ENCODE measurements at places on chromosomes 7 and 10.

DNA sequence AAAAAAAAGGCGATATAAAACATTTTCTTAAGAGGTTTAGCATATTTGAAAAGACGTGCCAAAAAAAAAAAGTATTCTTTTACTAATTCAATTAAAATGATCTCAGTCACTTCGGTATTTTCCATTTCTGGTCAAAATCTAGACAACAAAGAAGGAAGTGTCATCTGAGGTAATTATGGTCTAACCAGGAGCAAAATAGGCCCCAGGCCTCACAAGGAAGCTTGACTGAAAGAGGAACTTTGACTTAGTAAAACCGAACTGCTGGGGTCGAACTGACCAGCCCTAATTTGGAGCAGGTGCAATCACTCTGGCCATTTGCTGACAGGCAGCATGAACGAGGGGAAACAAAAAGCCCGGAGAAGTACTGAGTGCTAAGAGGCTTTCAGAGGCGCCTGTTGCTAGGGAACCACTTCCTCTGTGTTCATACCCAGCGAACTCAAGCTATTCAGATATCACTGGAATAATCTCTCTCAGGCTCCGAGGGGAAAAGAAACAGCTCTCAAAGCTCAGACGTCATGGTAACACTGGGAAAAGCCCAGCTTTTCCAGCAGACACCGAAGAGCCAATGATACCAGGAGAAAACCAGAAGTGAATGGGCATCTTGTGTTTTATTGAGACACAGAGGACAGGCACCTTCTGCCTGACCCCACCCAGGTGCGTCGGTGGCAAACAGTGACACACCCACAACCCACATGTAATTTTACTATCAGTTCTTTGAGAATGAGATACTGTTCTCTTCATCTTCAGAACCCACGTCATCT, 126.5 kb downstream of the FAM107B start:
- no peaks in the 10 kb centered on the region for H3K27me3 ChIP-seq
- H3K27ac ChIP-seq = peak overlapping the region; percentile 99
- peak overlapping the region; percentile 83 for H3K4me3 ChIP-seq
- no peaks in the 10 kb centered on the region for H3K36me3 ChIP-seq

DNA sequence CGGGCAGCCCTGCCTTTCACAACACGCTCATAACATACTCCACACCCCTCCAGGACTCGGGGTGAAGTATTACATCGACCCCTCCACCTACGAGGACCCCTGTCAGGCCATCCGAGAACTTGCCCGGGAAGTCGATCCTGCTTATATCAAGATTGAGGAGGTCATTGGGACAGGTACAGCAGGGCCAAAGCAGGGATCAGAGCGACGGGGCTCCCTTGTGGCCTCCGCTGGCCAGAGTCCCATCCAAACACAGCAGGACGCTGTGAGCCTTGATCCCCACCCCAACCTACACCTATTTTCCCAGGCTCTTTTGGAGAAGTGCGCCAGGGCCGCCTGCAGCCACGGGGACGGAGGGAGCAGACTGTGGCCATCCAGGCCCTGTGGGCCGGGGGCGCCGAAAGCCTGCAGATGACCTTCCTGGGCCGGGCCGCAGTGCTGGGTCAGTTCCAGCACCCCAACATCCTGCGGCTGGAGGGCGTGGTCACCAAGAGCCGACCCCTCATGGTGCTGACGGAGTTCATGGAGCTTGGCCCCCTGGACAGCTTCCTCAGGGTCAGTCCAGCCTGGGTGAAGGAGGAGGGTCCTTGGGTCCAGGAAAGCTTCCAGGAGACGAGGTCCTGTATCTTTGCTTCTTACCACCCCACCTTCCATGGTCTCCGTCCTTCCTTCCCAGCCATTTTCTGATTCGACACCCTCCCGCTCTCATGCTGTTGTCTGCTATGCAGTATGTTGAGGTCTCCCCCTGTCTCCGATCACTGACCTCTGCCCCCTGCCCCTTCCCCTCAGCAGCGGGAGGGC, 13.5 kb downstream of the EPHB6 start:
- no peak overlapping the region for H3K4me3 ChIP-seq
- DNase-seq = no peak
- H3K27me3 ChIP-seq = no peaks in the 10 kb centered on the region
- H3K36me3 ChIP-seq = peaks cover 38% of the 10 kb centered on the region
- H3K4me1 ChIP-seq = peaks cover 3% of the 10 kb centered on the region

DNA sequence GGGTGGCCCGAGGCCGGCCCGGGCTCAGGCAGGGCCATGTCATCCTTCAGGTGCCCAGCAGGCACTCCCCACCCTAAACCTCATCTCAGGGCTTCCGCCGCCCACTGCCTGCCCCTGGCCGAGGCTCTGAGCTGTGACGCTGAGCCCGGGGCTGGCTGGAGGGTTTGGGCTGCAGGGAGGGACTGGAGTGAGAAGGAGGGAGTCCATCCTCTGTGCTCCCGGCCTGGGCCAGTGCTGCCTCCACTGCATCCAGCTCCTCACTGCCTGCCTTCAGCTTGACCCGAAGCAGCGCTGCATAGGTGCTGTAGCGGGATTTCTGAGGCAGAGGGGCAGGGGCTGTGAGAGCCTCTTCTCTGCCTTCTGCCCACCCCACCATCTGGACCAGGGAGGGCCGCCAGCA, 7.6 kb downstream of the NFKB2 start:
- peaks cover 16% of the 10 kb centered on the region for H3K36me3 ChIP-seq
- no peak overlapping the region for H3K4me3 ChIP-seq
- peaks cover 3% of the 10 kb centered on the region for H3K27me3 ChIP-seq

DNA sequence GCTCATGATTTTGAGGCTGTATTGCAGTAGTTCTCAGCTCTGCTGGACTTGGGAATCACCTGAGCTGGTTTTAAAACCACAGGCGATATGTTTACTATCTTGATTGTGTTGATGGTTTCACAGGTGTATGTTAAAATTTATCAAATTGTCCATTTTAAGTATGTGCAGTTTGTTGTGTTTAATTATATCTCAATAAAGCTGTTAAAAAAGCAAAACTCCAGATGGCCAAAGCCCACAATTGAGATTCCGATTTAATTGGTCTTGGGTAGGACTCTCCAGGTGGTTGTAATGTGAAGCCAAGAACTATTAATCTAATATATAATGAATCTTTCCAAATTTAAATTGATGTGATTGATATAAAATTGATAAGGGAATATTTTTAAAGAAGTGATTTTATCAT, 48.6 kb downstream of the NRCAM start:
- no peak for DNase-seq
- H3K27me3 ChIP-seq = no peaks in the 10 kb centered on the region
- H3K36me3 ChIP-seq = no peaks in the 10 kb centered on the region
- no peak overlapping the region for H3K27ac ChIP-seq

- no peaks in the 10 kb centered on the region for H3K4me1 ChIP-seq
- H3K27ac ChIP-seq = no peak overlapping the region
- H3K36me3 ChIP-seq = no peaks in the 10 kb centered on the region
- no peak overlapping the region for H3K4me3 ChIP-seq
- H3K27me3 ChIP-seq = peaks cover 13% of the 10 kb centered on the region
Measured at GRCh38 chr7:98365863-98366561, 34.9 kb downstream of the BAIAP2L1 start.

DNA sequence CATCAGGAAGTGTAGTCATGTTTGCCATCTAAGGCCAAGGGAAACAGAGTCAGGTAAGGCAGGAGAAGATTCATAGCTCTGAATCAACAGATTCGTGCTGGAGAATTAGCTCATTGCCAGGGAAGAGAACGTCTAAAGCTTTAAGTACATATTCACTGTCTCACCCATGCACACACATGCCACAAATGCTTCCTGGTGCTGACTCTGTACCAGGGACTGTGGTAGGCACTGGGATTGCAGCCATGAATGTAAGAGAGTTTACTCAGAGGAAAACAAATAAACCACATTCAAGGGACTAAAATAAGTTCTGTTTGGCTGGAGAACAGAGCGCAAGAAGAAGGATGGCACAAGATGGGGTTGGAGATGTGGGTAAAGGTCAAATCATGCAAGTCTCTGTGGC, 89.8 kb upstream of the HPS1 start:
- no peak overlapping the region for H3K4me3 ChIP-seq
- no peak overlapping the region for H3K27ac ChIP-seq
- DNase-seq = no peak
- no peaks in the 10 kb centered on the region for H3K36me3 ChIP-seq
- H3K4me1 ChIP-seq = peaks cover 3% of the 10 kb centered on the region
- H3K27me3 ChIP-seq = peaks cover 11% of the 10 kb centered on the region

GRCh38 chr10:5953676-5954075, 23.7 kb downstream of the IL15RA start:
- no peak overlapping the region for H3K27ac ChIP-seq
- no peak for DNase-seq
- H3K4me1 ChIP-seq = no peaks in the 10 kb centered on the region

GRCh38 chr7:6205971-6206660, 66.3 kb downstream of the CYTH3 start:
- no peak overlapping the region for H3K27ac ChIP-seq
- peaks cover 2% of the 10 kb centered on the region for H3K27me3 ChIP-seq
- H3K36me3 ChIP-seq = no peaks in the 10 kb centered on the region

- peak overlapping the region; percentile 62 for H3K27ac ChIP-seq
- no peaks in the 10 kb centered on the region for H3K27me3 ChIP-seq
- peaks cover 12% of the 10 kb centered on the region for H3K36me3 ChIP-seq
- no peak for DNase-seq
- peaks cover 46% of the 10 kb centered on the region for H3K4me1 ChIP-seq
Measured at GRCh38 chr7:24936121-24936824, 43.7 kb downstream of the OSBPL3 start.

DNA sequence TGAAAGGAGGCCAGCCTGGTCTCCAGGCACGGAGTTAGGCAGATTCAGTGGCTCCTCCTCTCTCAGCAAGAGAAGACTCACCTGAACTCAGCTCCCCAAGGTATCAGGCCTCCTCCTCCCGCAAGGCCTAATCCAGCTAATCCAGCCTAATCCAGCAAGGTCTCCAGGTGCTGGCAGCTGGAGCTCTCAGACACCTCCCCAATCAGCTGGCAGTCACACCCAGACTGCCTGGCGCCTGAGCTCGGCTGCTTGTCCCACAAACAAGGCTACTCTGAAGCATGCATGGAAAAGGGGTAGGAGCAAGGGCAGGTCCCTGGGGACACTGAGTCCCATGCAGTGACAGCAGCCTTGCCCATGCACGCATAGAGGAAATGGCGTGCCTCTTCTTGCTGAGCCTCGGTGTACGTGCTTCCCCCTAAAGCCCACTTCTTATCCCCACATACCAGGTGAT, 3.3 kb upstream of the OPN4 start:
- no peak overlapping the region for H3K4me3 ChIP-seq
- peaks cover 11% of the 10 kb centered on the region for H3K27me3 ChIP-seq
- no peak for DNase-seq
- H3K36me3 ChIP-seq = no peaks in the 10 kb centered on the region
- H3K27ac ChIP-seq = no peak overlapping the region
- H3K4me1 ChIP-seq = no peaks in the 10 kb centered on the region

GRCh38 chr7:151346-152050, 40.9 kb upstream of the FAM20C start:
- H3K4me1 ChIP-seq = peaks cover 3% of the 10 kb centered on the region
- no peaks in the 10 kb centered on the region for H3K27me3 ChIP-seq

- no peak overlapping the region for H3K27ac ChIP-seq
- peaks cover 2% of the 10 kb centered on the region for H3K36me3 ChIP-seq
- DNase-seq = no peak
- peaks cover 7% of the 10 kb centered on the region for H3K27me3 ChIP-seq
- no peaks in the 10 kb centered on the region for H3K4me1 ChIP-seq
Measured at GRCh38 chr10:122551450-122551849, 9.1 kb upstream of the DMBT1 start.

- H3K27ac ChIP-seq = peak overlapping the region; percentile 89
- no peak for DNase-seq
- H3K4me1 ChIP-seq = peaks cover 49% of the 10 kb centered on the region
- peaks cover 16% of the 10 kb centered on the region for H3K36me3 ChIP-seq
Measured at GRCh38 chr10:96044736-96045135, 1.4 kb downstream of the CCNJ start.

DNA sequence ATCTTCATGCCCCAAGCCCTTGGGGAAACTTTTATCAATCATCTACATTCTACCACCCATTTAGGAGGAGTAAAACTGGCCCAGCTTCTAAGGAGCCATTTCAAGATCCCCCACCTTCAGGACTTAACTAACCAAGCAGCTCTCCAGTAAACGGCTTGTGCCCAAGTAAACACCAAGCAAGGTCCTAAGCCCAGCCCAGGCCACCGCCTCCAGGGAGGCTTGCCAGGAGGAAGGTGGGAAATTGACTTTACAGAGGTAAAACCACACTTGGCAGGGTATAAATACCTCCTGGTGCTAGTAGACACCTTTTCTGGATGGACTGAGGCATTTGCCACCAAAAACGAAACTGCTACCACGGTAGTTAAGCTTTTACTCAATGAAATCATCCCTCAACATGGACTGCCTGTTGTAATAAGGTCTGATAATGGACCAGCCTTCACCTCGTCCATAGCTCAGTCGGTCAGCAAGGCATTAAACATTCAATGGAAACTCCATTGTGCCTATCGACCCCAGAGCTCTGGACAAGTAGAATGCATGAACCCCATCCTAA, 5.6 kb downstream of the AKR1B15 start:
- H3K27me3 ChIP-seq = peaks cover 15% of the 10 kb centered on the region
- no peak overlapping the region for H3K27ac ChIP-seq
- H3K4me1 ChIP-seq = no peaks in the 10 kb centered on the region
- H3K36me3 ChIP-seq = no peaks in the 10 kb centered on the region
- DNase-seq = no peak
- no peak overlapping the region for H3K4me3 ChIP-seq

DNA sequence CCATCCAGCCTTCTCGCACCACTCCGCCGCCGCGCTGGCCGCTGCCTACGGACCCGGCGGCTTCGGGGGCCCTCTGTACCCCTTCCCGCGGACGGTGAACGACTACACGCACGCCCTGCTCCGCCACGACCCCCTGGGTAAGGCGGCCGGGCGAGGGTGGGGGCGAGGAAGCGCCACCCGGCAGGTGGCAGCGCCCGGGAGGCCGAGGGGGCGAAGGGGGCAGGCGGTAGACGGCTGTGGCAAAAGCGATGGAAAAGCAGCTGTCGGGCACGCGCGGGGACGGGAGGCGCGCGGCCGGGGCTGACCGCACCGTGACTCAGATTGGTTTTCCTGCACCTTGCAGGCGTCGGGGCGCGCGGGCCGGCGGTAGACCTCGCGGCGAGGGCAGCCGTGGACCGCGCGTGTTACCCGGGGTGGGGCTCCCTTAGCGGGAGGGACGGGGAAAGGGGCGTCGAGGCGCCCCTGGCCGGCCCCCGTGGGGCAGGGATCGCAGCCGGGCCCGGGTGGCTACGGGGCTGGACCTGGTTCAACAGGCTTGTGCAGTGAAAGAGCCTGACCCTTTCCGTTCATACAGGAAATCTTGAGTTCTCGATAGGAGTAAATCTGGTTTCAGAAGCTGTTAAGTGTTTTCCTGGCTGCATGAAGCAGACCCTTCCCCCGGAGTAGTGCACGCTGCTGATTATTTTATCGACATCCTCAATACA, 608 bp downstream of the HHEX start:
- peak; percentile 66 for DNase-seq
- H3K4me3 ChIP-seq = peak overlapping the region; percentile 89
- H3K36me3 ChIP-seq = peaks cover 33% of the 10 kb centered on the region
- peaks cover 27% of the 10 kb centered on the region for H3K4me1 ChIP-seq
- peak overlapping the region; percentile 97 for H3K27ac ChIP-seq

- H3K36me3 ChIP-seq = no peaks in the 10 kb centered on the region
- H3K4me3 ChIP-seq = no peak overlapping the region
- H3K4me1 ChIP-seq = peaks cover 2% of the 10 kb centered on the region
- H3K27ac ChIP-seq = no peak overlapping the region
Measured at GRCh38 chr7:106377847-106378361, 93.1 kb upstream of the NAMPT start.

Measured in memory B cell (primary cell).